ENCODE measurements at places on chromosomes 4 and X.

DNA sequence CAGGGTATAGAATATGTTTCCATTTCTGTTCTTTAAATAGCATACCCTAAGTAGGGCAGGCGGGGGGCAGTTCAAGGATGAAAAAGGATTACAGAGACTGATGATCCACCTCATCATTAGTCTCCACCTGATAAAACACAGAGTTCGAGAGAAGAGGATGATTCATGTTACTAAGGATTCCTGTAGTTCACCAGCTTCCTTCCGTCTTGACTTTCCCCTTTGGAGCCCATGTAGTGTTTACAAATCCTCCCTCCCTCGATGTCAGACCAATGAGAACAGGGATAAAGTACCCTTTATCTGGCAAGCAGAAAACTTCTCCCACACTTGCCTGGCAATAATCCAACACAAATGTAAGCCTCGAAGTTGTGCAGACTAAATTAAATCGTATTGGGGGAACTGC, 526.3 kb upstream of the FAM241A start:
- DNase-seq = no peak

DNA sequence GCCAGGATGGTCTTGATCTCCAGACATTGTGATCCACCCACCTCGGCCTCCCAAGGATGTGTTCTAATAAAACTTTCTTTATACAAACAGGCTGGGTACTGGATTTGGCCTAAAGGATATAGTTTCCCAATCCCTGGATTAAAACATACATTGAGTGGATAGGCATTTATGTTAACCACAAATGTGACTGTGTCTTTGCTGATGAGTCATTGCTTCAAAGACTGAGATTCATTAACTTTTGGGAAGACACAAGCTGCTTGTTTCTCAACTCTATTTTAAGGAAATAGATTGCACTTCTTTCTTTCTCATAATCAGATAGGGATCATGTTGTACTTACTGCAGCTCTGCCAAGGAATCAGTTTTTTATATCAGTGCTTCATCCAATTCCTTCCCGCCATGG, 131.3 kb upstream of the AGA start:
- DNase-seq = no peak

GRCh38 chr4:69957209-69957608, 8.3 kb downstream of the CSN2 start:
- DNase-seq = no peak

DNA sequence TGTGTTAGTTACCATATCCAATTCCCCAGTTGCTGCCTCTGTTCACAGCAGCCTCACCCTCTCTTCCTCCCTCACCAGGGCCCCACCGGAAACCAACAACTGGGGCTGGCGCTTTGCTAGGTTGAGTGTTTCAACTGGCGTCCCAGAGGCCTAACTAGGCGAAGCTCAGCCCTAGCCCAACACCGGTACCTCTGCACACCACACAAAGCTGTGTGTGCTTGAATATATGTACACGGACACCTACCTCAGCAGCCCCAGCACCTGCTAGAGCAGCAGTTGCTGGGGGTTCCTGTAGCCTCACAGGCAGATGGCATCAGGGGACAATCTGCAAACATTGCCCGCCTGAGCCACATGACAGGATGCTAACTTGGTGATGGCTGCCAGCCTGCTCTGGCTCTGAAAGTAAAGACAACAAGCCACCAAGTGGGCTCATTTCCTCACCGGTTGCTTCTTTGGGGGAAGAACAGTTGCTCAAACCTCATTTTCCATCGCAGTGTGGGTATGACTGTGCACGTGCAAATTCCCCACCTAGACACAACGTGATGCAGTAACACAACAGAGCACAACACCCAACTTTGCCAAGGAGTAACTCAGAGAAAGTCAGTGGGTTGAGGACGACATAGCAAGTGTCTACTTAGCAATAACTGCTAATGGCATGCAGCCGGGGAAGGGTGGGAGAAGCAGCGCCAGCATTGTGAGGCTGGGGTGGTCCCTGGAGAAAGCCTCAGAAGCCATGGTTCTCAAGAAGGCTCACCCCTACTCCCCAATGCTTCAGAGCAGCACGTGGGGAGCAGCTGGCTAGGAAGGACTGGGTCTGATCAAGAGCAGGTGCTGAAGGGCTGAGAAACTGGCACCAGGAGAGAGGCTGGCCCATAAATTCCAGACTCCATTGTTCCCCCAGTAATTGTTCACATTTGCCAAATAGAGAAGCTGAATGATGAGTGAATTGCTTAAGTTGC, 139.5 kb downstream of the SH3KBP1 start:
- peak; percentile 65 for DNase-seq

GRCh38 chr4:69984030-69984443, 11.7 kb upstream of the STATH start:
- DNase-seq = no peak

DNA sequence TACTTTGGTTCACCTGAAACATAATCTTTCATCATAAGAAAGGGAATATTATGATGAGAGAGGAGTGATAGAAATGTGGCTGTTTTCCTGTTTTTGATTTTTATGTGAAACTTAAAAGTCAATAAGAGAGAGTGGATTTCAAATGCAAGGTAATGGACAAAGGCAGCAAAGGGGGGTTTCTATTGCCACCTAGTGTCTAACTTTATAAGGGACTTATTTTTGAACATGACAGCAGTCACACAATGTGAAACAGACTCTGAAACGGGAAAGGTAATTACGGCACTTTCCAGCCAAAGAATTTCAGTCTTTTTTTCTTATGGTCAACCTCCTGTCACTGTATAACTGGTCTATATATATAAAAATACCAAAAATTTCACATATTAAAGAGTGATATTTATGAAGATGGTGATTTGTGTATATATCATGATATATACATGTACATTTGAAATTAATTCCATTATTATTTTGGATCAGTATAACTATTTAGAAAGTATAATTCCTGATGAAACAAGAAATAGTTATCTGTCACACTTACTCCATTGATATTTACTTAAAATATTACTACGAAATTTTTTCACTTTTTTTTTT, 127.1 kb downstream of the FBXO8 start:
- no peak for DNase-seq

- DNase-seq = no peak
Measured at GRCh38 chrX:80602036-80602860, 182.0 kb downstream of the TENT5D start.

DNA sequence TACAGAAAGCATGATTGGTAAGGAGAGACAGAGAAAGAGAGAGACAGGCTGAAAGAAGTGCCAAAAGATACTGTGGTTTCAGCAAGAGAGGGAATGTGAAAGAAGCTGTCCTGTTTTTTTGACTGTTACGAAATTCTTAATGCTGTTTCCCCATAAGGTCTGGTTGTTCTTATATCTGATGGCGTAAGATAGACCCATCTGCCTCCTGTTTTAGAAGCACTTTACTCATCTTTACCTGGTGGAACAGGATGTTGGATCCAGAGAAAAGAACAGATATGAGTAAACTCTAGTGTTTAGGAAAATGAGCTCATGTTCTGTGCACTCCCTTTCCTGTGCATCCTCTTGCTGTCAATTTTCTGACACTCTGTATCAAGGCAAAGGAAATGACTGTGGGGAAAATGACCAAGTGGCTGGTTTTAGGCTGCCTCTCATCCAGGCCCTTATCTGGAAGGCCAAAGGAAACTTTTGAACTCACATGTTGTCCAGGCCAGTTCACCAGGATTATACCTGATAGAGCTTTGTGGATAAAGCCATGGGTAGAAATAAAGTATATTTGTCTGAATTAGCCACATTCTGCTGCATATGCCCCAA, 311.7 kb upstream of the HTR2C start:
- DNase-seq = no peak

DNA sequence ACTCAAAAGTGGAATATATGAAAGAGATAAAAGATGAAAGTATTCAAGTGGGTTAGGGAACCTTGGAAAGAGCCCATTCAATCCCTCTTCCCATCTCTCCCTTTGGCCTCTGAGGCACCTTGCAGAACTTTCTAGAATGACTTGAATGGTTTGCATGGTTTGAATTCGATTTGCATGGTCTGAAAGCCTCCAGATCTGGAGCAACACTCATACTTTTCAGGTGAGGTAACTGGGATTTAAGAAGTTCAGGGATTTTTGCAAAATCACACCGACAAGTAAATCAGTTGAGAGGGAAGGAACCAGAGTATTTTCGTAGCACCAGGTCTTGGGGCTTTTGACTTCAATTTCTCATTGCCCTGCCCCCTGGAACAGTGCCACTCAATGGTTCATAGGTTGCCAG, 476.0 kb upstream of the FTHL17 start:
- no peak for DNase-seq

DNA sequence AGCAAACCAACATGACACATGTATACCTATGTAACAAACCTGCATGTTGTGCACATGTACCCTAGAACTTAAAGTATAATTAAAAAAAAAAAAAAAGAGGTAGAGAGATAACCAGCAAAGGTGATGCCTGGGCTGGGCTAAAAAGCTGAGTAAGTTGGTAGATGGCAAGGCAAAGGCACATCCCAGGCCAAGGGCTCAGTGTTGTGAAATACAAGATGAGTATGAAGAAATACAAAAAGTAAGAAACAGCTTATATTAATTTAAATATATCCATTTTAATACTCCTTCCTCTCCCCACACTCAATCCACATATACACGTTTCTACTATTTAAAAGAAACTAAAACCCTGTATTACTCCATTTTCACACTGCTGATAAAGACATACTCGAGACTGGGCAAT, 25.8 kb downstream of the TEC start:
- no peak for DNase-seq

GRCh38 chr4:74018771-74019170, 19.7 kb downstream of the CXCL3 start:
- no peak for DNase-seq

- DNase-seq = no peak
Measured at GRCh38 chr4:80709082-80709869, 321.2 kb upstream of the BMP3 start.

- DNase-seq = no peak
Measured at GRCh38 chr4:24453951-24454350, 130.4 kb downstream of the DHX15 start.

GRCh38 chr4:20268028-20268427, 16.3 kb downstream of the SLIT2 start:
- no peak for DNase-seq

DNA sequence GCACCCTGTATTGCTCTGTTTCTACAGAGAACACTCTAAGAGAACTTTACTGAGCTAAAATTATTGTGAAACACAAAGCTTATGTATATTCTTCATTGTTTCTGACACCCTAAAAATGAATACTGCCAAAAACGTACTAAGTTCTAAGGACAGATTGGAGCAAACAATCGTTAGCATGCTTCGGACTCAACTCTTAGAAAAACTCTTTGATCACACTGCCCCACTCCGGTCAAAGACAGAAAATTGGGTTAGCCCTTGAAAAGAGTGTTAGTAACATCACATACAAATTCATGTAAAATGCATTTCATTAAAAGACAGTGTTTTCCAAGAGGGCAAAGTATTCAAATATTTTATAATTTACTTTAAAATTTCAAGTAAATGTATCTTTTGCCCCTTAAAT, 177.4 kb downstream of the DCHS2 start:
- DNase-seq = no peak

- DNase-seq = no peak
Measured at GRCh38 chr4:73706811-73707210, 33.6 kb upstream of the CXCL8 start.

DNA sequence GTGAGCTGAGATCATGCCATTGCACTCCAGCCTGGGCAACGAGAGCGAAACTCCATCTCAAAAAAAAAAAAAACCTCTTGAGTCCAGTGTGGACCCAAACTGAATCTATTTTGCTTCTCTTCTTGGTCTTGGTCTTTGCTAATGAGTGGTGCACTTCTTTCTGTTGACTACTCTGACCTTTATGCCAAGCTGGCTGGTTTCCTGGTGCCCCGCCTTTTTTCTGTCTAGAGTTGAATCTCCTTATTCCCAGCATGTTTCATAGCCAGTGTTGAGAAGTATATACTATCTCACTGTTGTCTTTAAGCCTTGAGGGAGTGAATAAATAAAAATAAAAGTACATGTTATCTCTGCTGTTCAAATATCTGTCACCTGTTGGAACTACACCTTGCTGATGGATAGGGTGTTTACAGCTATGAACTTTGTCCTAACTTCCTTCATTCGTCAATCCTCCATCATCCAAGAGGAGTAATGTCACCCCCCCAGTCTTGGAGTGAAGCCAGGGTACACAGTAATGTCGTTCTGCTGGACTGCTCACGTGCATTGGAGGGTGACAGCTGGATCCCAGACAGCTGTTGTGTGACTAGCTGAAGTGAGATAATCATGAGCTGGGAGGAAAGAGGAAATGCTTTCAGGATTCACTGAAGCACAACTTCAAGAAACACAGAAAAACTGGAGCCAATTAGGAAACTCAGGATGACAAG, 99.3 kb upstream of the PRKG2 start:
- DNase-seq = no peak

DNA sequence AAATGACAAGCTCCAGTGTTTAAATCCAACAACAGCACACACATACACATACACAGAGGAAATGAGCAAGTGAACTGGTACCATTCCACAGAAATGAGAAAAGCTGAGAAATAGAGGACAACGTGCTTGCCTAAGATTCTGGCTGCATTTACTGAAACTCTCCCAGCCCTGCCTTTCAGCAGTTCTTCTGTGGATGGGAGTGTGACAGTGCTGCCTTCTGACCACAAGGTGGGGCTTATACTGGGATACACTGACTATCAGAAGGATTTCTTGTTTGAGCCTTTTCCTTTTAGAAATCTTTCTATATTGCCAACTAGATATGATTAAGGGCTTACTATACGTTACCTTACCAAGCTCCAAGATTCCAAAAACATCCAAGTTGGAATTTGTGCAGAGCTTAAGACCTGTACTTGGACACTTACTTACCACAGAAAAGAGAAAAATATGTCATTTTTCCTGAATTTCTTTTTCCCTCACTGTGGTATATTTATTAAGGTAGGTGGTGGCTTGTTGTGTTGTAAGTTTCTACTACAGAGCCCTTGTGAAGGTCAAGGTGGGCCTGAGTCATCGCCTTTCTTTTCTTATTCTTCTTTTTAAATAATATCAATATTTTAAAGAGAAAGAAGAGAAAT, 10.7 kb upstream of the CXCL8 start:
- peak; percentile 43 for DNase-seq

GRCh38 chr4:161133586-161134276, 1030.1 kb downstream of the FSTL5 start:
- no peak for DNase-seq

DNA sequence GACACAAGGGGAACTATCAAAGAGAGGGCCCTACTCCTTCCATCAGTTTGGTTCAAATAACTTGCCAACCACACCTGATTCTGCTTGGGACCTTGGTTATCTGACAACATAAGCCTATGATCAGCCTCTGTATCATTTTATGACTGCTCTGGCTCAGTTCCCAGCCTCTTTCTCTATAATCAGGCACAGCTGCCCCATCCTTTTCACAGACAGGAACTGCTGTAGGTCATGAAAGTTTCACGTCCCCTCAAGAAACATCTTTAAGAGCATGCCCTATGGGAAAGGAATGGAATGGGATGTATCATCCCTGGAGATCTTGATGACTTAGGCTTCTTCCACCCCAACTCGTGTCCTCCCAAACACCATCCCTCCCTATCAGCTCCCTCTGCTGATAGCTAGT, 243.4 kb downstream of the AR start:
- no peak for DNase-seq

DNA sequence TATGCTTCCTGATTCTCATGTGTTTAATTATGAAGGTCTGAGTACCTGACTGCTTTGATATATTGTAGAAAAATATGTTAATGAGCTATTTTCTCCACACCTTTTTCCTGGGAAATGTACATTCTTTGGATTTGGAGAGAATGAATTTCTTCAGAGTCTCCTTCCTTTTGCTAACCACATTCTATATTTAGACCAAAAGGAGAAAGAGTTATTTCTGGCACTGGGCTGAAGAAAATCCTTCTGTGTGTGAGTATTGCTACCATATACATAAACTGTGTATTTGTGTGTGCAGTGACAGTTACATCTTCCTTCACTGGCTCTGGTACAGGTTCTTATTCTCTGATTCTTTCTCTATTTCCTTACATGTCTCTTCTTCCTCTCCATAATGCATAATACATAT, 44.5 kb upstream of the PGRMC2 start:
- DNase-seq = no peak
